ENCODE measurements at places on chromosomes 4 and X.

GRCh38 chr4:165199722-165200121 is 7.6 kb upstream of the KLHL2 start:
- no peak for DNase-seq

GRCh38 chrX:67582436-67582835 is 38.6 kb downstream of the AR start:
- DNase-seq: no peak

DNA sequence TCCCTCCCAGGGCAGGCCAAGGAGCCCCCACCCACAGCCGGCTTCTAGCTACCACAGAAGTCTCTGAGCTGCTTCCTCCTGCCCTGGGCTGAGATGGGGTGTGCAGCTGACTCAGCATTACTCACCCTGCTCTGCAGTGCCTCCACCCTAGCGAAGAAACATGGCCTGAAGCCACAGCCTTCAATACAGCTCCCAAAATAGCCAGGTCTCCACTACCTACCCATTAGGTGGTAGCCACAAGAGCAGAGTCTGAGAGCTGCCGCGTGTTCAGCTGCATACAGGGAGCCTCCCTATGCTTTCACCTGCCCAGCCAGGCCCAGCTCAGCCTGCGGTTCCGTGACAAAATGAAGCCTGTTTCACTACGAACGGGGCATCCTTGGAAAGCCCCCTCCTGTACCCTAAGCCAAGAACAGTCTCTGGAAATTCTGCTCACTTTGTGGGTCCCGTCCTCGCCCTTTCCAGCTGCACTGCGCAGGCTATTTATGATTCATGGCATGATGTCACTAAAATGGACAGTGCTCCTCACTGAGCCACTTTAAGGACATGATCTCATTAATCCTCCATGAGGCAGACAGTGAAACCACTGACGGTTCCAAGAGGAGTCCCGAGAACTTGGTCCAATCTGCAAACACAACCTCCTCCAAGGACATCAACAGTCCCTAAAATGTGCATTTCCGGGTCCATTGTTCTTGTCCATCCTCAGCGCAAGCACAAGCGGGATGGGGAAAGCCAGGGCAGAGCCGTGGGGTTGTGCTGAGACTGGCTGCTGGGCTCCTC is 20.2 kb downstream of the WDR1 start:
- peak; percentile 58 for DNase-seq

GRCh38 chrX:29870608-29871007 is 344.8 kb upstream of the MAGEB2 start:
- DNase-seq: no peak

DNA sequence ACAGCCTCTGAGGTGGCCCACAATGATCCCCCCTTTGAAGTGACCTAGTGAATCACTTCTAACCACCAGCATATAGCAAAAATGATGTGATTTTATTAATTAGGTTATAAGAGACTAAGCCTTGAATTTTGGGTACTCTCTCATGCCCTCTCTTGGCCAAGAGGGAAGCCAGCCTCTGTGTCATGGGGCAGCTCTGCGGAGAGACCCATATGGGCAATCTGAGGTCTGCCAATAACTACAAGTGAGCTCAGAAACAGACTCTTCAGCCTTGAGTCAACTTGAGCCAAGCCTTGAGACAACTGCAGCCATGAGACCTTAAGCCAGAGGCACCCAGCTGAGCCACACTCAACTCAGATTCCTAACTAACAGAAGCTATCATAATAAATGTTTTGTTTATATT is 45.7 kb downstream of the MANBA start:
- DNase-seq: no peak

GRCh38 chrX:47169273-47169672 is 24.3 kb downstream of the RBM10 start:
- no peak for DNase-seq

GRCh38 chrX:55715847-55716246 is 1.7 kb upstream of the RRAGB start:
- DNase-seq: no peak

- no peak for DNase-seq
Measured at GRCh38 chr4:182297659-182298058, 54.5 kb downstream of the TENM3 start.
